Left forelimb (tissue), 1 donor: ENCODE measurements at places on chromosomes 5 and 9.
A peak's percentile ranks its signal among the peaks of the same experiment; 100 is the strongest.

- DNase-seq, result peak; percentile 28
Observed at GRCh38 chr9:93086447-93087224, 9.4 kb upstream of the CARD19 start.

DNA sequence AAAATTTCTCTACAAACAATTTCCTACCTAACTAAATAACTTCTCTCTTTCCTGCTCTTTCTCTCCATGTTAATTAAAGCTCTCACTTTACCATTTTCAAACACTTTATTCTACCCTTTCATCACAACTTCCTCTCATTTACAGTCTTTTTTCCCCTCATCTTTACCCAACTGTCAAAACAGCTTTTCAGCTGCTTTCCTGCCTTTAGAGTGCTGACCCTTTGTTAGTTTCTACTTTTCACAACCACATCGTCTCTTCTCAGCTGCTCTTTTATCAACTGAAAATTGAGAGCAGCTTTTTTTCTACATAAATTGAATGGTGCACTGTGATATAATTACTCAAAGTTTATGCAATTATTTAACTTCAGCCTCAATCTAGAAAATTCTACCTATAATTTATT, 3.1 kb upstream of the HOMER1 start:
- DNase-seq, result no peak

DNA sequence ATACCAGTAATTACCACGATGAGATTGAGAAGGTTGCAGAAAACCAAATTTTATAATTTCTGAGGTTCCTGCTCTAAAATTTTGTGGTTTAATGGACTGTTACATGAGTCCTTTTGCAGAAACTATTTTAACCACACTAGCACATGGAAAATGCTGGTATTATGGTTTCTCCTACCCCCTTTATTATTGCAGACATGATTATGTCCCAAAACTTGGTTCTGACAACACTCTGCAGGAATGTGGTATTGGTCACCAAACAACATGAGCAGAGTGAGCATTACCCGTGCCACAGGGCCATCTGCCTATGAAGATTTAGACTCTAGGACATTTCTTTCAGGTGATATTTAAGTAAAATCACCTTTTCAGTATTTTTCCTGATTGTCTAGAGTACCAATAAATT, 2.8 kb upstream of the ECM2 start:
- no peak for DNase-seq

DNA sequence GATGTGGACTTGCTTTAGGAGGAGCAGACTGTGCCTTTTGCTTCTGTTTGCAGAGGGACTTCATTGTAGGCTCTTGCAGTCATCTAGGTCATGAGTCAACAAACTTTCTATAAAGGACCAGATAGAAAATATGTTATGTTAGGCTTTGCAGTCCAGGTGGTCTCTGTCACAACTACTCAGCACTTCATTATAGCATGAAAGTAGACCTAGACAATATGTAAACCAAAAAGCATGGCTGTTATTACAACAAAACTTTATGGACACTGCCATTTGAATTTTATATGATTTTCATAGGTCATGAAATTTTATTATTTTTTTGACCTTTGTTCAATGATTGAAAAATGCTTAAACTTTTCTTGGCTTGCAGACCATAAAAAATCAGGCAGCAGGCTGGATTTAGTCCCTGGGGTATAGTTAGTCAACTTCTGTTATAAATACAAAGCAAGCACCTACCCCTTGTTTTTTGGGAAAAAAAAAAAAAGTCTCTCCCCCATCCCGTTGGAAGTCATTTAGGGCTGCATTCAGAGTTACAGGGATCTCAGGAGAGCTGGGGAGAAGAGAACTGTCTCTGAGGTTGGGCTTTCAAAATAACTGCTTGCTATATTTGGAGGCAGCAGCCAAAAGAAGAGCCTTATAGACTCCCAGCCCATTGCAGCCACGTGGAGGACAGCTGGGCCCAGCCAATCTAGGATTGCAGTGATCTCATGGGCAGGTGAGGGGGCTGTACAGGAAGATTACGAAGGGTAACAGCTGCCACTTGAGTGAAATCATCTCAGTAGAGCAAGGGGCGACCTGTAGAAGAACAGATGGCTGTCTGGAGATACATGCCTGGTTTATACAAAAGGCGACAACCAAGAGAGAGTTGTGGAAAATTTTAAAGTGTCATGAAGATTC, 136.6 kb upstream of the TNC start:
- DNase-seq, result peak; percentile 74

DNA sequence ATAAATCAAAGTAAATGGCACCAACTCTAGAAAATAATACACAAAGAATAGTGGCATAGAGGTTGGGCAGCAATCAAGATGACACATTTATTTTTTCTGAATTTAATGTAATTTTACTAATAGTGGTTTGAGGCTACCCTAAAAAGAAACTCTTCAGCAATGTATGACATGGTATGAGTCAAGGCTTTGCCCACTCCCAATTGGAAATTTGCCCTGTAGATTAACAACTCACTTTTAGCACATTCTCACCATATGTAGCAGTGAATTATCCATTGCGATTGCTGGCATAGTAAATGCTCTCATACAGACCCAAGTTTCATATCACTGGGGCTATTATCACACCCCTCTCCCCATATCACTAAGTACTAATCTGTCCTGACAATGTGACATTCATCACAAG, 832.1 kb upstream of the ZNF608 start:
- no peak for DNase-seq
